Stimulated activated naive B cell treated with anti-CD40 and anti-IgM and Interleukin-4, amounts not matched to agents 10 μg/mL and 1 μg/mL and 100 μg/mL, for 72 hours (primary cell): ENCODE measurements at places on chromosomes 11 and 22.

DNA sequence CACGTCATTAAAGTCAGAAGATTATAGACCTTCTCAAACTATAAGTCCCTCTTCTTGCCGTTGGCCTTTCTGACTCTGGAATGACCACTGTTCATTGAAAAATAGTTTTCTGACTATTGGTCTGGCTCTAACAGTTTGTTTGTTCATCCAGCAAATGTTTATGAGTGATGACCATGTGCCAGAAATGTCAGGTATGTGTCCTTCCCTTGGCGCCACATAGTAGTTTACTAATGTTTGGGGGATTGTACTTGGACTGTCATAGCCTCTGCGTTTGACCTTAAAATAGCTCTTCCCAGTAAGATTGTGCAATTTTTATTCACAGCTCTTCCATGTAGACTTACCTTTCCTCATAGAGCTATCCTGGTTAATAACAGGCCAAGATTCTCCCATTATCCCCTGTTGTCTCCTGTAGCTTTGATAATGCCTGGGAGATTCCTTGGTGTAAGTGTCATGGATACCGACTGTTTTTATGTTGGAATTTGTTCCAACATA is 13.7 kb downstream of the MCAM start:
- DNase-seq, result no peak

DNA sequence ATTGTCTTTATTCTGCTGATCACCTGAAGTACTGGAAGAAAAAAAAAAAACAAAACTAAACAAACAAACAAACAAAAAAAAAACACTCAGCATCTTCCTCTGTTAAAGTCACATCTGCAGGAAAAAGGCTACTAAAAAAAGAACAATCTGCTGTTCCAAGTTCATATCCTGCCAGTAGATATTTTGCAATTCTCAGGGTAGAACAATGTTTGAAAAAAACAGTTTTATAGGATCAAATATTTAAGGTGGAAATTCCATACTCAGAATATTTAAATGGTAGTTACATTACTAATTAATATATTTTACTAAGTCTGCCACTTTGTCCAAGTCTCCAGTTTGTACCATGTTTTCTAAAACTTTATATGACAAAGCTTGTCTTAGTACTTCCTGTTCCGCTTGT is 175.2 kb downstream of the SBF2 start:
- DNase-seq, result no peak

DNA sequence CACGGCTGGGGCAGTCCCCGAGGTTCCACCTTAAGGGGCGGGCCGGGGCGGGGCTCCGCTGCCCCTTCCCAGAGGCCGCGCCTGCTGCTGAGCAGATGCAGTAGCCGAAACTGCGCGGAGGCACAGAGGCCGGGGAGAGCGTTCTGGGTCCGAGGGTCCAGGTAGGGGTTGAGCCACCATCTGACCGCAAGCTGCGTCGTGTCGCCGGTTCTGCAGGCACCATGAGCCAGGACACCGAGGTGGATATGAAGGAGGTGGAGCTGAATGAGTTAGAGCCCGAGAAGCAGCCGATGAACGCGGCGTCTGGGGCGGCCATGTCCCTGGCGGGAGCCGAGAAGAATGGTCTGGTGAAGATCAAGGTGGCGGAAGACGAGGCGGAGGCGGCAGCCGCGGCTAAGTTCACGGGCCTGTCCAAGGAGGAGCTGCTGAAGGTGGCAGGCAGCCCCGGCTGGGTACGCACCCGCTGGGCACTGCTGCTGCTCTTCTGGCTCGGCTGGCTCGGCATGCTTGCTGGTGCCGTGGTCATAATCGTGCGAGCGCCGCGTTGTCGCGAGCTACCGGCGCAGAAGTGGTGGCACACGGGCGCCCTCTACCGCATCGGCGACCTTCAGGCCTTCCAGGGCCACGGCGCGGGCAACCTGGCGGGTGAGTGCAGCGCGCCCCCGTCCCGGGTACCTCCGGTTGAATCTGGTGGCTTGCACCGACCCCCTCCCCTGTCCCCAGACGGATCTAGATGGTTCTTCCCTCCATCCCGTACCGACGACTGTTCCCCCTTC is at the start of gene SLC3A2:
Gene SLC3A2, plus strand, starts transcription at position 94 of the 776 bp plus-strand sequence. Its CDS starts 128 bp downstream, at position 222.
- DNase-seq, result peak; percentile 80

GRCh38 chr11:93541884-93542810 is 1.0 kb downstream of the SMCO4 start:
- DNase-seq, result peak; percentile 21

DNA sequence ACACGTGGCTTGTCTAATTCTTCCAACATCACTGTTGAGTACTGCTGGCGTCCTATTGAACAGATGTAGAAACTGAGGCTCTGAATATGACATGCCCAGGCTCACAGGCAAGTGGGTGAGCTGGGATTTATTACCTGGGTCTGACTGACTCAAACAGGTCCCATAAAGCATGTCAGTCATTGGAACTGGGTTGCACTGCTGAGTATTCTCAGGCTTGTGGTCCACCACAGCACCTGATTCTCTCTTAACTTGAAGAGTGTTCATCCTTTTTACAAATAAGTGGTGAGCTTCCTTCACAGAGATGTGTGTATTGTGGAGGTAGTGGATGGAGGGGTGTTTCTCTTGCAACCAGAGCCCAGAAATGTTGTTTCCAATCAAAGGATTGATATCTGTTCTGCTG is 44.5 kb downstream of the SC5D start:
- DNase-seq, result no peak

DNA sequence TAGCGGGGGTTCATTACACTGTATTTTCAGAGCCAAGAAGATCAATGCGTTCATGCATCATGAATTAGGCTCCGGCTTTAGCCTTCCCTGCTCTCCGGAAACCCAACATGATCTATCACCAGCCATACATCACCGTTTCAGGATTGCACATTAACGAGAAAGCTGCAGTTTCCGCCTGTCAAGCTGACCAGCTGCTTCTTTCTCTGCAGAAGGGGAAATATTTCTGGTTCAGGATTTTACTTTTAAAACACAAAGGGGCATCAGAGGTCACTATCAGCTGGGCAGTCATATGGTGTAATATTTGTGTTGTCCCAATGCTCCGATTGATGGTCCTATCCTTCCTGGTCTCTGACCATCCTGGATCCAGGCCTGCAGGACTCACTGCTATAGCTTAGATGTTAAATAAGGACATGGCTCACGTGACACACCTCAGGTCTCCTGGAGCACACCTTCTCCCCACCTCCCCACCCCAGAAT is 21.4 kb upstream of the CADM1 start:
- DNase-seq, result no peak

DNA sequence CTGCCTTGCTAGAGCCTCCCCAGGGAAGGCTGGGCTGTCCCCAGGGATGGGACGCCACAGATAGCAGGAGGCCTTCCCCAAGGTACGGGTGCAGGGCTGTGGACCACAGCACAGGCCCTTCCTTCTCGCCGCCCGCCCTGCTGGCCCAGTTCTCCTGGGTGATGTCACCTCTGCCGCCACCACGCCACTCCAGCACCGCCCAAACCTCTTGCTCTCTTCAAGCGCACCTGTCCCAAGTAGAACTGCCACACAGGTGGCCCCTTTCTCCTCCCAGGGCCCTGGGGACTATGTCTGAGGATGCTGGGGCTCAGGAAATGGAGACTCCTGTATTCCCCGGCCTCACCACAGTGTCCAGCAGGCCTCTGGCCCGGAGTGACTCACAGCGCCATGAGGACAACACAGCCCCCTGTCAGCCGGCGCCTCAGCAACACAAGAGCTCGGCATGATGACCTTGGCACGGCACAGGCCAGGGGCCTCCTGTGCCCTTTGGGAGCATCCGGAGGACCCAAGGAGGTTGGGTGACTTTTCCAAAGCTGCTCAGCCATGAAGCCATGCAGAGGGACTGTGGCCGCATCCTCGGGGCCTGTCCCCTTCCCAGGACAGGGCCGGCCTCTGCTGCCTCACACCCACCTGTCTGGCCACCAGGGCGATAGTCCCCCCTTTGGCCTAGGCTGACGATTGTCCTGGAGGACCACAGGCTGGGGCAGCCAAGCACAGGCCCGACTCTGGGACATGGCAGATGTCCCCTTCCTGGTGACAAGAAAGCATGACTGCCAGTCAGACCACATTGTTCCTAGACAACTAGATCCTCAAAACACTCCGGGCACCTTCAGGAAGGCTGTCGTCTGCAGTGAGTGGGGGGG is 1023.5 kb downstream of the BRD1 start:
- no peak for DNase-seq

- DNase-seq, result no peak
These were observed 34.2 kb downstream of the SYT7 start for GRCh38 chr11:61546663-61547062.
